ENCODE measurements at places on chromosomes 5 and 9.

DNA sequence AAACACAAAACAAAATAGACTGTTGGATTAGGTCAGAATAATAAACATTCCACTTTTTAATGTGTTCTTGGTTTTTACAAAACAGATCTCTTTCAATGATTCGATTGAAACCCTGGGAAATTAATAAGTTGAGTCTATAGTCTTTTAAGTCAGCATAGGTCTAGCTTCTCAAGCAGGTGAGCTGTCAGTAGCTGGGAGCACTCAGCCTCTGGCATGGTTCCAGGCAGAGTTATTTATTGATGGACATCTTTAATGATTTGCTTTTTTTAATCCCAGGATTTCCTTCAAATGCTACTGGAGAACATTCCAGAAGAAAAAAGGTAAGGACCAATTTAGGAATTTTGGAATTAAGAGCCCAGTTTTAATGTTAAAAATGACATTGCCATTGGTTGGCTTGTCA is 241.0 kb downstream of the AOPEP start:
- no peak for DNase-seq

- DNase-seq, result no peak
Measured at GRCh38 chr5:54624805-54625568, 107.4 kb downstream of the SNX18 start.

DNA sequence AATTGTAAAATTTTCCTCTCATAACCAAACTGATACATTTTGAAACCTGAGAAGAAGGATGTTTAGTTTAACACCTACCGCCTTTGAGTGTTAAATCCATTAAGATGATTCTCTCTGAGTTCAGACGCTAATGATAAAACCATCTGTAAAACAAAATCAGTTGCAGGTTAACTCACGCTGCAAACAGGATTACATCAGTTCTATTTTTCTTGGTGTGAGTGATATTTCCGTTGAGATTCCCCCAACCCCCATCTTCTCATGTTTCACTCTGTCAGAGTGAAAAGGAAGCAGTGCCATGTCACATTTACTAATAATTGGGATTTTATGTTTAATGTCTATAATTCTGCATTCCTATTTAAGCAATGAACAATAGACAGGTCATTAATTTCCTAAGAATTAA is 146.5 kb downstream of the FANCC start:
- peak; percentile 31 for DNase-seq

GRCh38 chr5:51618234-51618633 is 235.0 kb downstream of the ISL1 start:
- DNase-seq, result no peak

GRCh38 chr9:93909242-93909616 is 45.9 kb downstream of the BARX1 start:
- no peak for DNase-seq

DNA sequence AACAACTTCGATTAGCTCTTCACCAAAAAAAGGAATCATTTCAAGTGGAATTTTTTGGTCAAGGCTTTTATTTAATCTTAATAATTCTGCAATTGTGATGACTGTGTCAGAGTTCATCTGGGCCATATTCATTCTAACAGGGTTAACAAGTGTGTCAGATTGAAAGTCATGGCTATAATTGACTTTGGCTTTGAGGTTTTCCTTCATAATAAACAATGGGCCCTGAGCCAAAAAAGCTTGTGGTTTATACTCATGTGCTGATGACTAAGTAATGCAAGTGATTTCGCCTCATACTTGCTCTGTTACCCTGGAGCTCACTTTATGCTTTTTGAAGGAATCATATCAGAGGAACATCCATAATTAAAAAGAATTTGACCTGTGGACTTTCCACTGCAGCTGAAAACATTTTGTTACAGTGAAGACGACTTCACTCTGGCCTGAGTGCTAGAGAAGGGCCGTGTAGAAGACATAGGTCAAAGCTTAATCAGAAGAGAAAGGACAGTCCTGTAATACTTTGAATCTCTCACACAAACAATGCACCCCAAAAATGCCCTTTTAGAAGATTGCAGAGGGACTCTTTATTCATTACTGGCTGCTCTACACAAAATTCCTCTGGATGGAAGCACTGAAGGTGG is 101.7 kb downstream of the GDNF start:
- peak; percentile 31 for DNase-seq

GRCh38 chr5:132456296-132456986 is 34.1 kb downstream of the IRF1 start:
- no peak for DNase-seq

- DNase-seq, result no peak
Measured at GRCh38 chr5:115801984-115802383, 14.5 kb downstream of the CDO1 start.

DNA sequence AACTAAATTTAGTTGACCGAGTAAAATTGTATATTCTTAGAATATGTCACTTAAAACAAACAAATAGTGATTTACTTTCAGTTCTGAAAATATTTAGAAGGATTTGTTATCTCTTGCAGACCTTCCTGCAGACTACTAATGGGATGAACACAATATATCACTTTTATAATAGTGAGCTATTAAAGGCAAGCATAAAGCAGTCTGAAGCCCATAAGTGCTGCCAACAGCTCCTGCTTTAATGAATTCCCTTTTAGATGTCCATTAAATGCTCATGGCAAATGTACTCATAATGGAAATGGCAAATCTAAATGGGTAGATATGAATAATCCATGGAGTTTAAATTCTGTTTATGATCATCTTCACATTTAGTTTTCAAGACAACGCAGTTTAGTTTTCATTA is 170.2 kb downstream of the RANBP17 start:
- DNase-seq, result peak; percentile 22

GRCh38 chr9:123927625-123928532 is 2.0 kb downstream of the DENND1A start:
- DNase-seq, result no peak

DNA sequence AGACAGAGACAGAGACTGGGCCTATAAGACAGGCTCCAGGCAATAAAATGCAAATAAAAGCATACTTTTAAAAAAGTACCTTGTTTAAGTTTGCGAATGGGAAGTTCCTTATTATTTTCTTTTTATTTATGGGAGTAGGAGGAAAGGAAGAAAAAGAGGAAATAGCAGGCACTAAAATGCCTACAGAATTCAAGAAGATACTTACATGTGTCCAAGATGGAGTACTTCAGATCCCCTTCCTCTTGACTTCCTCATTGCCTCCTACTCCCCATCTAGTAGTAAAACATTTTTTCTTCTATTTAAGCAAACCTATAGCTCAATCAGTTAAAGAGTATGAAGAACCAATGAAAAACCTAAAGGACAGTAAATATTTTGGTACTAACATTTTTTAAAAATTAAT is 24.8 kb downstream of the GKAP1 start:
- no peak for DNase-seq

DNA sequence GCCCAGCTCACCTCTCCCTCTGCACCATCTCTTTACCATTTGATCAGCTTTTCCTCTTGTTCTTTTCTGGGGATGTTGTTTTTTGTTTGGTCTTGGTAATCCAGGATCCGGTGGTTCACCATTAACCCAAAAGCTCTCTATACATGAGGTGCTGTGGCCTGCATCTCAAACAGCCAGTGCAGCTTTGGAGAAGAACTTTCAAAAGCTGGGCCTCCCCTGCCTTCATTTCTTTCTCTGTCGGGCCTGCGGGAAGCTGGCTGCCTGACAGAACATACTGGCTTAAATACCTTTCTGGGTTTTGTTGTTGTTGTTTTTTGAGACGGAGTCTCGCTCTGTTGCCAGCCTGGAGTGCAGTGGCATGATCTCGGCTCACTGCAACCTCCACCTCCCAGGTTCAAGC is 12.1 kb downstream of the PSAT1 start:
- DNase-seq, result no peak

- no peak for DNase-seq
Measured at GRCh38 chr9:134374301-134375010, 48.2 kb downstream of the RXRA start.

DNA sequence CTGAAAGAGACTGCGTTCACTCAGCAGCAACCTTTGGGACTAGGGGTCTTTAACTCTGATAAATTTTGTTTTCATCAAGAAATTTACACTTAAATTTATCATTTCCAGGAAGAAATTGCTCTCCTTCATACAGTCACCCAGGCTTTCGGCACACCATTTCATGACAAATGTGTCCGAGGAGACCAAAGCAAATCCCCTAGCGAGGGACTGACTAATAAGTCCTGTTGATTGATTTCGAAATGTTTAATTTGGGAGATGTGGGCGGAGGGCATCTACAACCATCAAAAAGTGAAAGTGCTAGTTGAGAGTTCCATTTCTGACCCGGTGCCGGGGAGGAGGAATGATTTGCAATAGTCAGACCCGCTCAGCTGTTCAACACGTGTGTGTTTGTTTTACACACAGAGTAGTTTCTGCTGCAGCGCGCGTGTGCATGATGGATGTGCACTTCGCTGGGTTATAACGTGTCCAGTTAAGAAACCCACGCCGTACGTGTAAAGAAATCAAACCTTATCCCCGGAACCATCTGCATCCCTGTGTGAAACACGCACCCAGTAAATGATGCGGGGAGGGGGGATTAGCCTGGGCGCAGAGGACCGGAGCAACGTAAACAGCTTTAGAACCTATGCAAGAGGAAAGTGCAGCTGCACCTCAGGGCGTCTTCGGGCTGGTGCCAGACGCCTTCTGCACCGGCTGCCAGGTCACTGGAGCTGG is 845 bp upstream of the NR4A3 start:
- peak; percentile 53 for DNase-seq

GRCh38 chr5:95935553-95936100 is 26.0 kb downstream of the ELL2 start:
- no peak for DNase-seq

DNA sequence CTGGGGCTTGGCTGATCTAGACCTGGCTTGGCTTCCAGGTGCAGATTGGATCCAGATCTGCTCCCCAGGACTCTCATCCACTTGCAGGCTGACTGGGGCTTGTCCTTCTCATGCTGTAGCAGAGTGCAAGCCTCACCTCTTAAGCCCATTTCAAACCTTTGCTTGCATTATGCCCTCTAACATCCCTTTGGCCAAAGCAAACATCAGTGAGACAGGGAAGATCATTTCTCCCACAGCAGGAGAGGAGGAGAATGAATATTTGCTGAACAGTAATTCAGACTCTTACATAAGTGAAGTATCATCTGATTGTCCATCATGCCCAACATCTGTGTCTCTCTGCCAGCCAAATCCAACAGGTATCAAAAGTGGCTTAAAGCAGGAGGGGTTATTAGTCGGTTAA is 194.9 kb downstream of the C9orf152 start:
- no peak for DNase-seq

DNA sequence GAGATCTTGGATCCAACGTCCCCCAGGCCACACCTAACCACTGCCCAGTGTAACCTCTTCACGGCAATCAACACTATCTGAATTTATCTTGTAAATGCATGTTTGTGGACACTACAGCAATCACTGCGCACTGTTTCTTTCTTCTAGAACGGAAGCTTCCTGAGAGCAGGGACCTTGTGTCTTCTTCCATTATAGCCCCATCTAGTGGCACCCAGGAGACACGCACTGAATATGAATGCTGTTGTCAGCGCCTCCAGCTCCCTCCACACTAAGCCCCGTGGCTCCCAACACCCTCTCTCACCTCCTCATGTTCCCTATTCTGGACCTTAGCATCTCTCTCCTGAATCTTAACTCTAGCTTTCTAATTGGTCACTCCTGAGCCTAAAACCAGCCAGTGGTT is 72.7 kb downstream of the SMIM23 start:
- DNase-seq, result no peak

GRCh38 chr9:128409978-128410377 is 10.7 kb upstream of the CERCAM start:
- no peak for DNase-seq

- DNase-seq, result no peak
Measured at GRCh38 chr9:93118863-93119702, 15.0 kb downstream of the NINJ1 start.

DNA sequence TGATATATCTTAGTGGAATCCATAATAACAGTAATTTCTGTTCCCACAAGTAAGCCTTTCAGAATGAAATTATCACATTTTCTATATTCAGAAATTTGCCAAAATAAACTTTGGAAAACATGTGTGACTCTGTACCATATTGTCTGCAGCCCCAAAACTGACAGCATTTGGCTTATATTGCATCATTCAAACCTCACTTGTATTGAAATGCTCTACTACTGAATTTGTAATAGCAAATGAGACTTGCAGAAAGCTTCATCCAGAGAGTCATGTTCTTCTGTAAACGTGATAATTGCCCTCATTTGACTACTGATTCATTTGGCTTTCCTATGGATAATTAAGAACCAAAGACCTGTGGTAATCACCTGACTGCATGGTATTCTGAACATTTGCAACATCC is 1249.5 kb upstream of the CDH18 start:
- no peak for DNase-seq

DNA sequence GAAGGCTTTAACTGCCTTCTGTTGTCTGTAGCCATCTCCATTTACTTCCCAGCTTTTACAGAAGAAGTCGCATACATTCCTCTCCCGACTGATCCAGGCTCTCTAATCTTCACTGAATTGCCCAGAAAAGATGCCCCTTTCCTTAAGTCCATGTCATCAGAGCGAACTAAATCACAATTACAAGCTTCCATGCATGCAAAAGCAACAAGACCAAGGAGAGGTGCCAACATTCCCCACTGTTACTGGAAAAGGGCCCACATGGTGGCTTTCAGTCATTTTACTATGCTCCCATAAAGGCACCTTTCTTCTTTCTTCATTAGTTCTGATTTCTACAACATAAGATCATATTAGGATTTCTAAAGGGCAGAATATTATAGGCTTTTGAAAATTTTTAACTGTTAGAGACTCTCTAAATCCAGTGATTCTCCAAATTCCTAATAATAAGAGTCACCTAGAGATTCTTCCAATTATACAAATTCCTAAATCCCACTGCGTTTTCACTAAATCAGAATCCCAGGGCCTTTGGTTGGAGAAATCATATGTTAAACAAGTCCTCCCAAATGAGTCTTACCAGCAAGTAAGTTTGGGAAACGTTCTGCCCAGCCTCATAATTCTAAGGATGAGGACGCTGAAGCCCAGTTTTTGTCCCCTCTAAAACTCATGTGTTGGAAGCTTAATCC is 17.0 kb upstream of the ZFR start:
- no peak for DNase-seq

DNA sequence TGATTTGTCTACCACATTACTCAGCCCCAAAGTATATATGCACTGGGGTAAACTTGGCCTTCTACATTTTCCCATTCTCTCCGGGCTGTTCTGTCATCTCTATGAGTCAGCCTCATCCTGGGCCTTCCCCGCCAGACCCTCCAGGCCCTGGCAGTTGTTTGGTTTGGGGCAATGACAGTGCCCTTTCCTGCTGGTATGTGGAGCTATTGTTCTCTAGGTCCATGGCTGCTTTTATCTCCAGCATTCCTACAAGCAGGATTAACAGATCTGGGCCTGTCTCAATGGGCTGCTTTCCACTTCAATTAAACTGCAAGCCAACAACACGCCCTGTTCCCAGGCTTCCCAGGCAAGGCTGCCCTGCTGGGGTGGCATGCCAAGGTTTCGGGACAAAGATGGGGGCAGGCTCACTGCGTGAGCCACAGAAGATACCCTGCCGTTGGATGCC is 136.4 kb downstream of the SLIT3 start:
- DNase-seq, result no peak

DNA sequence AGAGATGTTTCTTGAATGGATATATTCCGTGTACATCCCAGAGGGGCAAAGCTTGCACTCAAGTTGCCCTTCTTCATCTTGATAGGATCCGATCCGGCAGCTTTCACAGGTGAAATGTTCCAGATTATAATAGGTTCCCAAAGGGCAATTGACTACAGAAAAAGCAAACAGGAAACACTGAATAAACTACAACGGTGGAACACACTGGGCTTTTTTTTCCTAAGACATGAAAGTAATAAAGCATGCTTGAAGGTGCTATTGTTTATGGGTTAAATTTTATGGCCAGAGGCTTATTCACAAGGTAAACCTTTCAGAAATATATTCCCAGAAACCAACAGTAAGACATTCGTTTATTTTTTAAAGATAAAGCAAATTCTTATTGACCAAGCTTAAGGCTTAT is 110.6 kb downstream of the SVEP1 start:
- no peak for DNase-seq
